ENCODE measurements at places on chromosomes 5 and 9.

GRCh38 chr5:146399481-146399880, 47.7 kb upstream of the TCERG1 start:
- DNase-seq, result no peak

DNA sequence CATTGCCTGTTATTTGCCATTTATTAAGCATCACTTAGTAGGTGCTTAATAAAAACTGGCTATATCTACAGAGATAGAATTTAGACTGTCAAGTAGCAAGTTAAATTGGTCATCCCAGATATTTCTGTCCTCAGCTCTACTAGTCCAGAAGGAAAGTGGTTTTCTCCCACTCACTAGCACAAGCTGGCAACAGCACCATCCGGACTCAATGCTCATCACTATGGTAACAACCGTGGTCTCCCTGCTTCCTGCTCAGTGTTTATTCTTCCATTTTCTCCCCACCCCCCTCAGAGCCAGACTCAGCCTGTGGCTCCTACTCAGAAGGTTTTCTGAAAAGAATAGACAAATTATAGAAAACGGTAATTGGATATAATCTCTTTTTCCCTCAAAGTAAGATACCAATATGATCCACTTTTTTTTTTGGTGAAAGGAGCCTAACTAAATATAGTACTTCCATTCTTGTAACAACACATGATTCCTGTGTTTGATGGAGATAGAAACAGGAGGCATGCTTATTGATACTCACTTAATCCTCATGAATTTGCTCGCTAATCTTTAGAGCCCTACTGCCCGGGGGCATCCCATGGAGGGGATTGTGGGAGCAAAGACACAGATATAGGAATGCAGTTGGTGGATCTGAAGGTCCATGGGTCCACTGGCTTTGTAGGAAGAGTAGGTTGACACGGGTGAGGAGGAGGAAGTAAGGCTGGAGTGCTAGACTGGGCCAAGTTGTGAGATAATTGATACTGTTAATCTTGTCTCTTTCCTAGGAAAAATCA, 191.4 kb downstream of the MAN2A1 start:
- DNase-seq, result no peak

DNA sequence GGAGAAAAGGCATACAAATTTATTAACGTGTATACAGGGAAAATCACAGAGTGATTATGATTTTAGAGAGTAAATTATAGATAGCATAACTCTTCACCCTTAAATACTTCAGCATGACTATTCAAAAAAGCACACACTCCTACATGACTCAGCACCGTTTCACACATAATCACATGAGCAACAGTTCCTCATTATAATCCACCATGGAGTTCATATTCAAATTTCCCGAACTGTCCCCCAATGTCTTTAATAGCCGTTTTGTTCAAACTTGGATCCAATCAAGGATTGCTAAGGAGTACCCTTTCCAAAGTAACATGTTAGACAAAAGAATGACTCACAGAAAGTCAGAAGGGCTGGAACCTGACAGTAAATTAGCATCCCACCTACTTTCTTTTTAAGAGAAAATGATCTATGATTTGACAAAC, 32.1 kb downstream of the RAPGEF1 start:
- no peak for DNase-seq

- no peak for DNase-seq
These were observed 647.3 kb upstream of the GRAMD2B start for GRCh38 chr5:125775896-125776295.

GRCh38 chr5:159405611-159406031, 75.3 kb upstream of the IL12B start:
- no peak for DNase-seq

- peak; percentile 32 for DNase-seq
These were observed 504 bp upstream of the OTP start for GRCh38 chr5:77638763-77639671.

- no peak for DNase-seq
These were observed 192.4 kb downstream of the MAST4 start for GRCh38 chr5:66788556-66788955.

DNA sequence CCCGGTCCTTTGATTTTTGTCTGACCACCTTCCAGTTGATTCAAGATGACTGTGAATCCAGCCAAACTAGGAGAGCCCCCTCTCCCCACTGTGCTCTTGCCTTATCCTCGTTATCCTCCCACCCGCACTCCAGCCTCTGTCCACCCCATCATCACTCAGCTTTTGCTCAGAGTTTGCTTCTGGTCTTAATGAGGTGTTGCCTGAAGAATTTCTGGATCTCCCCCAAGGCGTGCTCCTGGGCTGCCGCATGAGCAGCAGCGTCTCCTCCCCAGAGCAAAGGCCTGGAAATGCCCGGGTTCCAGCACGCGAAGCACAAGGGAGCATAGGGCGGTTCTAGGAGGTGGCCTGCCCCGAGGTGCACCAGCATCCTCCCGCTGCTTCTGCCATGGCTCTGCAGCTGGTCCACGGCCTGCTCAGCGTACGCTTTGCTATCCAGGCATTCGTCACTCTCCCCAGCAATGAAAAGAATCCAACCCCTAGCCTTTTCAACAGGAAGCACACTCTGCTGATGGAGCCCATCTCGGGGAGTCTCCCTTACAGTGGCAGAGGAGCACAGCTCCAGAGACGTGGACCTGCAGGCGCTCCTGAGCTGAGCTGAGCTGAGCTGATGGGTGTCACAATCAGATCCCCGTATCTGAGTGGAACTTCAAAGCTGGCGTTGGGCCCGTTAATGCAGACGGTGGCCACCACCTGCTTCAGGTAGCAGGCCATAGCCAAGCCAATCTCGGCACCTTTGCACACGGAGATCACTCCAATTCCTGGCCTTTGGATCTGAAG, 50.7 kb downstream of the BAAT start:
- no peak for DNase-seq

GRCh38 chr5:126446498-126447224, 23.5 kb downstream of the GRAMD2B start:
- peak; percentile 76 for DNase-seq

DNA sequence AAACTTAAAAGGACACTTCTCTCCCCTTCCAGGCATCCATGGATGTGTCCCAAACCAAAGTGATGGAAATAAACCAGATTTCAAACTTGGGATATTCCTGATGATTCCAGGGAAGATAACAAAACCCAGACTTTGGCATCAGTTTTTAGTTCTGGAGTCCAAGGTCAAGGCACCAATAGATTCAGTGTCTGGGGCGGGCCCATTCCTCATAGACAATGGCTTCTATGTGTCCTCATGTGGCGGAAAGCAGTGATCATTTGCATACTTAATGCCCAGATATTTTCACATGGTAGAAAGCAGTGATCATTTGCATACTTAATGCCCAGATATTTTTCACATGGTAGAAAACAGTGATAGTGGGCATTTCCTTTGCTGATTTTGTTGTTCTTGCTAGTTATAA, 151.4 kb upstream of the DAP start:
- DNase-seq, result no peak

DNA sequence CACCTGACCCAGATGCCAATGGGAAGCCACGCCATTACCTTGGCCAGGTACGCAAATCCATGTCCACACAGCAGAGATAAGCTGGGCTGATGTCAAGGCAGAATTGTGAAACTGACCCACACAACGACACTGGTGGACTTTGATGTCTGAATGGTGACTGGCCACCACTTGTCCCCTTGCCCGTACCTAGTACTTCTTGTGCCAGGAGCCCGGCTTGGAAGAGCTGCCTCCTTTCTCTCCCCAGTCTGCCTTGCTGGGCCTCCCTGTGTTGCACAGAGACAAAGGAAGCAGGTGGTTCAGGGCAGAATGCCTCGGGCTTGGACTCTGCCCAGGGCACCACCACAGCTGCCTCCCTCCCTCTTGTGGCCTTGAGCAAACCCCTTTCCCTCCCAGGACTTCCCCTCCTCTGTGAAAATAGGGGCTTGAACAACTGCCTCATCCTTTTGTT, 23.3 kb downstream of the PTGES2 start:
- no peak for DNase-seq

DNA sequence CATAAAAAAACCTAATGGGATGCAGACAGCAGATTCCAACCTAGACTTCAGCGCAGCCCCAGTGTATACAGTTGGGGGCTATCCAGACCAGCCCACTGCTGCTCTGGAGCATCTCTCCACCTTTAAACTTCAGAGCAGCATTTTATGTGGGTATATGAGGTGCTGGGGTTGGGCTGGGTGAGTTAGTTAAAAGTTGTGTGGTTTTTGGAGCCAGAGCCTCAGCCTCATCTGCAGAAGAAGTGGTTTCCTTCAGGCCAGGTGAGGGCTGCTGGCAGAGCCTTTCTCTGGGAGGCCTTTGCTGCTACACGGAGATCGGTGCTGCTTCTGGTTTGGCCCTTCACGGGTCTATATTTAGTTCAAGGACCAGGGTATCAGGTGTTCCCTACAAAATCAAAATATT, 228.3 kb downstream of the PDZD2 start:
- no peak for DNase-seq

DNA sequence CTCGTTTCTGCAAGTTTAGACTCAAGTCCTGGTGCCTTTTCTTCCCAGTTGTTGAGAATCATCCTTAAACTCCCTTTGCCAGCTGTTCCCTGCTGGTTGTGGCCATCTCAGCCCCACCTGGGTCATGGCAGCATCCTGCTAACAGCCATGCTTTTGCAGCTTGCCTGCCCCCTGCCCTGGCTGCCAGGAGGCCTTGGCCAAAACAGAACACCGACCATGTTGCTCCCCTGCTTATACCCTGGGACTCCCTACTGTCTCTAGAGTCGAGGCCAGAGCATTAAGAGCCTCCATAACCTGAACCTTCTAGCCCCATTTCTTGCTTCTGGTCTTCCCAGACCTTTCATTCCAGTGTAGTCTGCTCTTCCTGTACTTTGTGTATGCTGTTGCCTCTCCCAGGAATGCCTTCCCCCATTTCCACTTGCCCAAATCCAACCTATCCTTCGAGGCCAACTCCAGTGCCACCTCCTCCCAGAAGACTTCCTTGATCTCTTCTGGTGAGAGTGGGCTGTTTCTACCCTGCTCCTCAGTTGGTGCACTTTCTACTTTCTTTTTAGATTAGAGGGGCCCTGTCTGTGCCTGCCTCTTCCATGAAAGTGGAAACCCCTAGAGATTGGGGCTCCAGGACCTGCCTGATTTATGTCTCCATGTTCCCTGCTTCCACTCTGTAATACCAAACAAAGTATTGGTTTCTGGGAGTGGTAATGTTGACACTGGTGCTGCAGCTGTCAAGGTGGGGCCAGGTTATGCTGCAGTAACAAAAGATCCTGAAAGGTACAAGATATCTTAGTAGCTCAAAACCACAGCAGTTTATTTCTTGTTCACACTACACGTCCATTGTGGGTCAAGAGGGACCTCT, 88.2 kb downstream of the AMBP start:
- DNase-seq, result no peak

DNA sequence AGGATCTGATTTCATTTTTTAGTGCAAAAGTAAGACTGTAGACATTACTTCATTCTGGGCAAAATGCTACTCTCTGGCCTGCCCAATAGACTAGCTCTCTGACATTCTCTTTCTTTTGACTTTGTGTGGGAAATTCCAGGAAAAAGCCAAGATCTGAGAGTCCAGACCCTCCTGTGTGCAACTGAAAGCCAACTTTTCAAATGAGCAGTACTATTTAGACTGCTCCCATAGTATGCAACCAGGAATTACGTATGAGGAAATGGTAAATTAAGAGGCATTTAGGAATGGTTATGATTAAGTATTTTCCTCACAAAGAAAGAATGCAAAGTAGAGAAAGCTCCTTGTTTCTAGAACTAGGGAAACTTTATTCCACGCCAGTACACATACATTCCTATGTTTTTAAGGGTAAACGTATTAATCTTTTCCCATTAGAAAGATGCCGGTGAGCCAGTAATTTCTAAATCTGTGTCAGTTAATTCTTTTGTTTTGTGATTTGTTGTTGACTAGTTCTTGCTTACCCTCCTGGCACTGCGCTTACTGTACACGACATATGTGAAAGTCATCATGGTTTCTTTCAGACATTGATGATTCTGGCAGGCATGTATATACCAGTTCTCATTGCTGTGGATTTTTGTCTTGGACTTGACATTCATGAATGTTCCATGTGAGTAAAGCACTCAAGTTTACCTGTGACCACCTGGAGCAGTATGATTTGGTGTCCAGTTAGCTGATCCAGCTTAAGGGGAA, 56.0 kb downstream of the AOPEP start:
- DNase-seq, result no peak

DNA sequence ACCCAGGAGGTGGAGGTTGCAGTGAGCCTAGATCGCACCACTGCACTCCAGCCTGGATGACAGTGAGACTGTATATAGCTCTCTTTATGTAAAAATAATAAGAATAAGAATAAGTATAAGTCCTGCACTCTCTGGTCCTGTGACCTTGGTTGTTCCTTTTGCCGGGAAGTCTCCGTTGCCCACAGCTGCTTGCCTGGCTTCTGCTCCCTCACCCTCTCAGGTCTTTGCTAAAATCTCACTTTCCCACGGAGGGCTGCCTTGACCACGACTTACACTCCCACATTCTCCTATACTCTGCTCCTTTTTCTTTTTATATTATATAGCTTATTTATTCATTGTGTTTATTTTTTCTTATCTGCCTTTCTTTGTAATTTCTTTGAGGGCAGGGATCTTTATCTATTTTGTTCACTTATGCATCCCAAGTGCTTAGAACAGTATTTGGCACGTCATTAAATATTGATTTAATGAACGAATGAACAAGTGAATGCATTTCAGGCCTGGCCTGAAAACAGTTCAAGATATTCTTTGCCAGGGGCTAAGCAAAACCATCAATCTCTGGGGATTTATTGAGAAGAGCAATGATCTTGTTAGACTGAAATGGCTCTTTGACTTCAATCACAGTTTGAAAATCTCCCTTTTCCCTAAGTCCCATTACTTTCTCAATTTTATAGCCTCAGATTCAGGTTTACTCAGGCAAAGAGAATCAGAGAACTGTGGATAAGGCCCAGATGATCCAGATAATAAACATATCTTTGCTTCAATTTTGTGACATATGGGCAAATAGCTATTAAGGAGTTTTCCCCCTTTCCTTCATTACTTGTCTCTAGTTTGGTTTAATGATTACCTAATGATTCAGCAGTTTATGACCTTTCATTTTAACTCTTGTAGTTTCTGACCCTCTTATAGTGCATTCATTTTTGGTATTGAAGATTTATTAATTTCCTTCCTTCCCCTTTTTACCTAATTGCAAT, 60.8 kb upstream of the TMC1 start:
- no peak for DNase-seq

DNA sequence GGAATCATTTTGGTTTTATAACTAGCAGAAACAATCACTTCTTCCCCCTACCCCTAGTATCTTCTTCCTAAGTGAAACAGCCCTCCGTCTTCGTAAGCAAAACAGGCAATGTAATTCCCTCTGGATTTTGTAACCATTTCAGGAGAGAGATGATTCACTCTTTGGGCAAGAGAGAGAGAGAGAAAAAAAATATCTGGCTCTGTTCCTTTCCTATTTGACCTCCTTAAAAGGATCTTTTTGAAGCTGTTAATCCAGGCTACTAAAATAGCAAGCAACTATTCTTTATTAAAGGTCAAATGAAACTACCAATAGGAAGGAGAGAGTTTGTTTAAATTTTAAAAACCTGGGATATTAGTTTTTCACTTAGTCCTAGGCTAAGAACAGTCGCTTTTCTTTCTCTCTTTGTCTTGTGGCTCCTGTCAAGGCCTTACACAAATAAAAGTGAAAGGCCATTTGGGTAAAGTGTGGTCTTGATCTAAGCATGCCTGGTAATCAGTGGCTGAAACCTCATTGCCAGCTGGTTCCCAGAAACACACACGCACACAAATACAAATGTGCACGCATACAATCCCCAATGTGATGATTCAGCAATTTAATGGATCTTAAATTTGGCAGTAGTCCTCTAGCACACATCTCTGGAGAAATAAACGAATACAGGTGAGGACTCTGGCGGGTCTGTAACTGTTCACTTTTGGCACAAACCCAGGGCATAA, 70.2 kb downstream of the PRUNE2 start:
- no peak for DNase-seq

- no peak for DNase-seq
These were observed 398.5 kb upstream of the SLC24A2 start for GRCh38 chr9:20187318-20187717.
